ENCODE measurements at places on chromosomes 12 and 14.

- peak; percentile 40 for DNase-seq
Measured at GRCh38 chr14:92726135-92726932, 22.1 kb downstream of the LGMN start.

DNA sequence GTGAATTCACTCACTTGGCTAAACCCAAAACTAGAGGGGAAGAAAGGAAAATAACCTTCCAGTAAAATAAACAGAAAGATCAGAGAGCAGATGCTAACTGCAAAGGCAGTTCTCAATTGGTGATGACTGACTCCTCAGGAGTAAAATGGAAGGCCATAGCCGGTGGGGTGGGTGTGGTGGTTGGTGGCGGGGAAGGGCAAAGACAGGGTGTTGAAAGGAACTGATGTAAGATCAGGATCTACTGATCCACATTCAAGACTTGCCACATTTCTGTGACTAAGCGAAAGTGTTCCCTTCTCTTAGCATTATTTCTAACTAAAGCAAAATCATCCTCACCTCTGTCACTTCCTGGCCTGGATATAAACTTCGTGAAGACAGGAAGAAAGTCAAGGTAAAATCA, 26.3 kb upstream of the TC2N start:
- DNase-seq, result no peak

DNA sequence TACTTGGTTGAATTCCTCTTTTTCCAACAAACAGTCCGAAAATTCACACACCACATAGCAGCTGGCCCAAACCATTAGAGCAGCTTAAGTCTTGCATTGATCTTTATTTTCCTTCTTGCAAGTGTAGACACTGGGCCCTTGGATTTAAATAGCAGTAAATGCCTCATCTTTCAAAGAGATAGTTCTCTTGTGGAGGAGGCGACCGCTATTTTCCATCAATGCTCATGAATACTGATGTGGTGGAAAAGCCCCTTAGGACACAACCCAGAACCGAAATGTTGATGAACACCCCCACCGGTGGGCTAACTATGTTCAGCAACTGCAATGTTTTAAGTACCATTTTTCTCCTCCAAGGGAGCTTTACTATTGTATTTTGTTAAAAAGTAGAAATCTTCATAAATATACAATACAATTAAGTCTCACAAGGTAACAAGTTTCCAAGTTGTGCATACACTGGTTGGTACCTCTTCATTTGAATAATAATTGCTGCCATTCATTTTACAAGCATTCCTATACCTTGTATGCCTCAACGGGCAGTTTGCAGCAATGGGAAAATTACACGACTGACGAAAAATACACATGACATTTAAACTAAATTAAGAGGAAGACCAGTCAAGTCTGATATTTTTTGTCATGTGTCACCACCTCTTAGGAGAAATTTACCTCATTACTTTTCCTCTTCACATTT, 18.0 kb downstream of the NIN start:
- DNase-seq, result no peak

- no peak for DNase-seq
Measured at GRCh38 chr12:122754790-122755189, 2.2 kb downstream of the DENR start.

- DNase-seq, result no peak
Measured at GRCh38 chr14:33918256-33918655, 32.6 kb downstream of the EGLN3 start.

GRCh38 chr12:32681272-32681671, 2.2 kb downstream of the DNM1L start:
- DNase-seq, result peak; percentile 13

DNA sequence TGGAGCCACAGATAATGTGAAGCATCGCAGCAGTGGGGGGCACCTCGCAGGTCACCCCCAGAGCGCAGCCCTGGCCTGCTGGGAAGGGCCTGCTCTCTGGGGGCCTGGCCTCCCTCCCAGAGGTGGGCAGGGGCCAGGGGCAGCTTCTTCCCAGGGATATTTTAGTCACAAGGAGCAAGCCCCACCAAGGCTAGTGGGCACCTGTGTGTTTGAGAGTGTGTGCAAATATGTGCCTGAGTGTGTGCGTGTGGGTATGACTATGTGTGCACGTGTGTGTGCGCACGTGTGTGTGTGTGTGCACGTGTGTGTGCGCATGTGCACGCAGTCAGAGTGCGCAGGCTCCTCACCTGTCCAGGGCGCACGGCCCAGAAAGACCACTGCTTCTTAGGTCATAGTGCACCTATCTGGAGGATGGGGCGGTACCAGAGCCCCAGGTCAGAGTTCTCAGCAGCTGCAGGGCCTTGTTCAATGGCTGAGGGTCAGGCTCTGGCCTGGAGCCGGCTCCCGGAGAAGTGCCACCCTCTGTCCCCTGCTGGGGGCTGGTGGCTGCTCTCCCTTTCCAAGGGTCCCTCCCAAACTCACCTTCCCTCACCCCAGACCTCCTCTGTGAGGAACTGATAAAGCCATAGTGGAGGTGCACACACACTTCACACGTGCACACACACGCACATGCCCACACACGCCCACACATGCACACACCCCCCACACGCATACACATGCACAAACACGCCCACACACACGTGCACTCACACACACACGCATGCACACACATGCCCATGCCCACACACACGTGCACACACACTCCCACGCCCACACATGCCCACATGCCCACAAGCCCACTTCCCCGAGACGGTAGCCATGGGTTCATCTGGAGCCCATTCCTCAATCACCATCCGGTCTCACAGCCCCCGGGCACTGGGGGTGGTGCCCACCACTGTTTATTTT, 128.5 kb downstream of the KIF26A start:
- DNase-seq, result no peak

DNA sequence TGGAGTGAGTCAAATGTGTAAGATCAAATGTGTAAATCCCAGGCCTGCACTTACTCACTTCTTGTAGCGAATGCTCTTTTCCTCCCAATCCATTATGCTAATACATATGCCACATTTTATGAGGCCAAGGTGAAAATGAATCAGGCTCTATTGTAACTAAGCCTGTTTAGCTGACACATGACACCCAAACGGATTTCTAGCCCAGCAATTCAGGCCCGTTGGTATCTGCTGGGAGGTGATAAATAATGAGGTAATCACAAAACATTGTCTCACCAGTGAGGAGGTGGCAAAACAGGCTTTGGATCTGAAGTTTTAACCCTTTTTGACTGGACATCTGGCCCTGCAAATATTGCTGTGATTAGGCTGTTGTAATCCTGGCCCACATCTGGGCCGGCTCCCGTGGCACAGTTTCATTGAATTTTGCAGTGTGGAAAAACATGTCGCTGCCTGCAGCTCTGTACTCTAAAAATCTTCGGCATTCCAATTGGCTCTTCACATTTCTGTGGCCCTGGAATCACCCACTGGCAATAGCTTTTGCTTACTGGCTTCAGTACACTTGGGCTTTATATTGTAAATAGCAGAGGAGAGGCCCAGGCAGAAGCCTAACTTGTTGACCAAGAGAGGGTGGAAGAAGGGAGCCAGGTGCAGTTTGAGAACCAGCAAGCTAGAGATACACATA, 106.1 kb downstream of the PAX9 start:
- no peak for DNase-seq

DNA sequence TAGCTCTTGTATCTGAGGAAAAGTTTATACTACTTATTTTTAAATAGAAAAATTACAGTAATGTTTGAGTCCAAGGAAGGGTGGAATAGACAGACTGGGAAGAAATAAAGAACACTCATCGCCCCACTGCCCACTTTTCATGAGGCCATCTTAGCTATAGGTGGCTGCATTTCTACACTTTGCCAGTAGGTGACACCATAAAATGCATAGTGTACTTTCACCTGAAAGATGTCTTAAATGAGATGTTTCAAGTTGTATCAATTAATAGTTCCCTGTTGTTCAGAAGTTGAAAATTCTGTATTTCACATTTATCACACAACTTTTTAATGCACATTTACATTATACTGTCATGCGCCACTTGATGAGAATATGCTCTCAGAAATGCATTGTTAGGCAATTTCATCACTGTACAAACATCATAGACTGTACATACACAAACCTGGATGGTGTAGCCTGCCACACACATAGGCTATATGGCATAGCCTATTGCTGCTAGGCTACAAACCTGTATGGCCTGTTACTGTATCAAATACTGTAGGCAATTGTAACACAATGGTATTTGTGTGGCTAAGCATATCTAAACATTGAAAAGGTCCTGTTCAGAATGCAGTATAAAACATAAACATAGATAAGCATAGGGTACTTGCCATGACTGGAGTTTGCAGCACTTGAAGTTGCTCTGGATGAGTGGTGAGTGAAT, 27.6 kb downstream of the PMCH start:
- no peak for DNase-seq

GRCh38 chr12:124387528-124387911, 92.6 kb downstream of the RFLNA start:
- no peak for DNase-seq

DNA sequence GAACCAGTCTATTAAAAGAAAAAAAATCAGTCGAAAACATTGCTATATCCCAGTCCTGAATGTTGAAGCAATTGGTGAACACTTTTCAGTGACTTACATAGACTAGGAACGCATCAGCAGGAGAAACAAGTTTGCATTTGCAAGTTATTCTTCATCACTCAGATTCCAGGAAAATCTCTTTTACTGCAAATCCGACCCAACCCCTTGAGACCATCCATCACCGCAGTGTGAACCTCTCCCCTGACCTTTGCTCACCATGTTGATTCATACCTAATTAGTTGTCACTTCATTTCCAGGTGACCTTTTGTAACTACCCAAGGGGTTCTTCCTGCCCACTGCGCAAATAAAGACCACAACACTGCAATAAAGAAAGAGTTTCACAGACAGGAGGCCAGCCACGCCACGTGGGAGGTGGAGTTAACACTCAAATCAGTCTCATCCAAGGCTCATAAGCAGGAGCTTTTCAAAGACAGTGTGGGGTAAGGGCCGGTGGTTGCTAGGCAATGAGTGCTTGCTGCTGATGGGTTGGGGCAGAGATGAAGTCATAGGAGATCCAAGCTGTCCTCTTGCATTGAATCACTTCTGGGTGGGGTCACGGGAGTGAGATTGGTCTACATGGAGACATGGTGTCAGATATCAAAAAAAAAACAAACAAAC, 241.3 kb upstream of the TMEM132C start:
- no peak for DNase-seq

DNA sequence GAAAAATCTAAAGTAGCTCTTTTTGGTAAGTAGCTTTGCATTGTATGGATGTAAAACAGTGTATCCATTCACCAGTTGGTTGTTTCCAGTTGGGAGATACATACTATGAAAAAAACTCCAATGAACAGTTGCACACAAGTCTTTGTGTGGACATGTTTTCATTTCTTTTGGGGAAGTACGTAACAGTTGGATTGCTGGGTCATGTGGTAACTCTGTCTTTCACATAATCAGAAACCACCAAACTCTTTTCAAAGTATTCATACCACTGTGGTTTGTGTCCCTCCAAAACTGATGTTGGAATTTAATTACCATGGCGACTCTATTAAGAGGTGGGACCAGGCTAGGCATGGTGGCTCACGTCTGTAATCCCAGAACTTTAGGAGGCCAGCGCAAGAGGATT, 58.9 kb upstream of the RESF1 start:
- no peak for DNase-seq

GRCh38 chr12:66602483-66603143, 76.3 kb downstream of the GRIP1 start:
- no peak for DNase-seq

DNA sequence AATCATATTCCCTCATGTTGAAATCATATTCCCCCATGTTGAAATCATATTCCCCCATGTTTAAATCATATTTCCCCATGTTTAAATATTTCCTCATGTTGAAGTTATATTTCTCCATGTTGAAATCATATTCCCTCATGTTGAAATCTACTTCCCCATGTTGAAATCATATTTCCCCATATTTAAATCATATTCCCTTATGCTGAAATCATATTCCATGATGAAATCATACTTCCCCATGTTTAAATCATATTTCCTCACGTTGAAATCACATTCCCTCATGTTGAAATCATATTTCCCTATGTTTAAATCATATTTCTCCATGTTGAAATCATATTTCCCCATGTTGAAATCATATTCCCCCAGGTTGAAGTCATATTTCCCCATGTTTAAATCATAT, 34.6 kb upstream of the ADGRD1 start:
- no peak for DNase-seq

GRCh38 chr12:132886529-132887477, 602 bp downstream of the CHFR start:
- DNase-seq, result no peak

- no peak for DNase-seq
Measured at GRCh38 chr14:54901380-54902142, 1.1 kb downstream of the GCH1 start.

DNA sequence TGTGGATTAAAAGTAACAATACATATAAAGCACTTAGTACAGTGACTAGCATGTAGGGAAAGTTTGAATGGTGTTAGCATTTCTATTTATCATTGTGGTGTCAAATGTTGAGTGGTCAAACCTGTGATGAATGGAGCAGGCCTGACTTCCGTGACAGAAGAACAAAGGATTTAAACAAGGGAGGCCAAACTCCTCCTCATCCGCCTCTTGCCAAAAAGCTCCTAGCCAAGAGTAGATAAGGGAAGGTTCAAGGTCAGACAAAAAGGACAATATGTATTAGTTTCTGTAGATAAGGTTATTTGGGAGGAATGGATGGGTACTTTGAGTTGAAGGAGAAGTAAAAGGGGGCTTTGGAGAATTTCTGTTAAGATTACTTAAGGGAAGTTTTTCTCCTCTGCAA, 6.5 kb downstream of the RNASE7 start:
- no peak for DNase-seq

DNA sequence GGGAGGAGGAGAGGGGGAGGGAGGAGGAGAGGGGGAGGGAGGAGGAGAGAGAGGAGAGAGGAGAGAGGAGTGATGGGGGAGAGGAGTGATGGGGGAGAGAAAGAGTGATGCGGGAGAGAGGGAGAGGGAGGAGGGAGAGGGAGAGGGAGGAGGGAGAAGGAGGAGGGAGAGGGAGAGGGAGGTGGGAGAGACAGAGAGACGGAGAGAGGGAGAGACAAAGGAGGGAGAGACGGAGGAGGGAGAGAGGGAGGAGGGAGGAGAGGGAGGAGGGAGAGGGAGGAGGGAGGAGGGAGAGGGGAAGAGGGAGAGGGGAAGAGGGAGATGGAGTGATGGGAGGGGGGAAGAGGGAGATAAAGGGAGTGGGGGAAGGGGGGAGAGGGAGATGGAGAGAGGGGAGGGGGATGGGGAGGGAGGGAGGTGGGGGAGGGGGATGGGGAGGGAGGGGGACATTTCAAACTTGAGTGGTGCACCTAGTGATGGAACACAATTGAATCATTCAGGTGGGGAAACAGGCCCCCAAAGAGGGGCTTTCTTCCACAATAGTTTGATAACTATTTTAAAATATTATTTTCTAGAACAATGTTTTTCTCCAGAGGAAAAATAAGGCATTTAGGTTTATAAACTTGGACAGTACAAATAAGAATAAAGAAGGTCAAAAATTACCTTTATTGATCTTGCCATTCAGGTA, 46.8 kb upstream of the RBM19 start:
- DNase-seq, result no peak

DNA sequence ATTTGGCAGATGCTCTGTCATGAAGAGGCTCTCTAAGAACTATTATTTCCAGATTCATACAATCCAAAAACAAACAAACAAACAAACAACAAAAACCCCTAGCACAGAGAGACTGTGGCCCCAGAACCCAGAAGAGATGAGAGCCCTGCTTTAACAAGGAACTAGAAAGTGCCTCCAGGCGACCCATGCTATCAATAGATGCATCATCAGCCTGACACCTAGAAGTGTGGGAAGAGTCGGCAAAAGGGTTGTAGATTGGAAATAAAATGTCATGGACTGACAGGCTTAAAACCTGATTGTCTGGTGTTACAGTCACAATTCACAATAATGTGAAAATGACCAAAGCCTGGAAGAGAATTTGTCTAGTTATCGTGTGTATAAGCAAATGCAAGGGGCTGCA, 50.6 kb upstream of the FLRT2 start:
- DNase-seq, result no peak

- no peak for DNase-seq
Measured at GRCh38 chr12:22360774-22361173, 26.3 kb upstream of the ST8SIA1 start.
